ENCODE measurements at places on chromosomes 13 and 19. TPM values are rescaled to one million over a fixed set of nuclear protein-coding genes. Genes with fewer than 3 reads are reported as not detected.

DNA sequence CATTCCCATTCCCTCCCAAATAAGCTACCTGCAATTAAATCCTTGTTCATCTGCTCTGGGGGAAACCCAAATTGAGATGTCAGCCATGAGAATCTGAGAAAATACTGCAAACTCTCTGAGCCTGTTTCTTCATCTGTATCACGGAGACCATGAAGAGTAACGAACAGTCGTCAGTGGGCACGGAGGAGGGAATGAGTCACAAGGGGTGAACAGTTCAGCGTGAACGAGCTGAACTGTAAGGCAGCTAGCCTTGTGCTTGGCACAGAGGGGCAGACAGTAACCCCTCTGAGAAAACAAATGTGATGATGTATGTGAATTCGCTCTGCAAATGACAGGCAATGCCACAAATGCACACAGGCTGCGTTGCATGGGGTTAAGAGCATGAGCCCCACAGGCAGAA is 288.7 kb downstream of the FOXO1 start:
- DNase-seq = peak; percentile 49

- DNase-seq = no peak
Measured at GRCh38 chr13:113544071-113544891, 40.3 kb upstream of the TFDP1 start.

The ARHGAP45 gene
- total RNA-seq = 235 TPM

The BST2 gene
- 40.9 TPM for total RNA-seq

DNA sequence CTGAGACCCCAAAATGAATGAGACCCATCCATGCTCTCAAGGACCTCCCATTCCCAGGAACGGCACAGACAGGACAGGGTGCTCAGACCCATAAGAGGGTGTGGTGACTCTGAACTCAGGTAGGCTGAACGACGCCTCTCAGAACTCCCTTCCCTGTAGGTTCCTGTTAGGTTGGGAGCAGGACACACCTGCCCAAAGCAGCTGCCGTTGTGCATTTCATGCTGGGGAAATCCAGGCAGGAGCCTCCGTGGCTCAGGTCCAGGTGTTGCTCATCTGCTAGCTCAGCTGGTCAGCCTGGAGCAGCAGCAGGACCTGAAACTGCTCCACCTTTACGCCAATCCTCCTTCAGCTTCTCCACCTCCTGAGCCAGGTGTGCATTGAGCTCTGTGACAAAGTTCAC is 19.1 kb upstream of the TEX101 start:
- DNase-seq = no peak

GRCh38 chr13:112699322-112699918 is 9.6 kb downstream of the ATP11A start:
- no peak for DNase-seq

- no peak for DNase-seq
Measured at GRCh38 chr13:77460195-77460594, 75.3 kb upstream of the SCEL start.

DNA sequence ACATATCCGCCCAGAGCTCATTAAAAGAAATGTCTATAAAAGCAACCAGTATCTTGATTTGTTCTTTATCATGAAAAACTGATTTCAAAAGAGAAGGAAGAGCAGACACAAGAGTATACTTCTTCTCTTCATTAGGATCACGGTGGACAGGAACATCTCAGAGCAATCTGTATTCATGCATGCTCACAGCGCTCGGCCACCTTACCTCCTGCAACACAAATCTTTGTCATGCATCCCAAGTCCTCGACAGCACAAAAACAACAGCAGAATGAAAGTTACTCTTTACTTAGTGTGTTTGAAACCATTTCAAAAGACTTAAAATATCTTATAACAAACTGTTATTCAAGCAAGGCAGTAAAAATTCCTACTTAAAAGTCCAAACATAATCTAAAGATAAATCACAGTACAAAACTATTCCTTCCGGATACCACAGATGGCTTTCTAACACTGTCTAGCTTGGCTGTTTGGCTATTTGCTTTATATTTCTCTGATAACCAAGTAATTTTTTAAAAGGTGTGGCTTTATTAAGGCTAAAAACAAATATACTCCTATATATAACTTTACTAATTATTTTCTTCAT is 174.5 kb downstream of the TBC1D4 start:
- DNase-seq = no peak

GRCh38 chr13:28659621-28659970 is 666 bp downstream of the POMP start:
- peak; percentile 24 for DNase-seq

The GFY gene
- not detected for total RNA-seq

- no peak for DNase-seq
Measured at GRCh38 chr13:73934215-73934641, 200.0 kb downstream of the KLF12 start.

The CEACAM3 gene
- total RNA-seq = not detected

DNA sequence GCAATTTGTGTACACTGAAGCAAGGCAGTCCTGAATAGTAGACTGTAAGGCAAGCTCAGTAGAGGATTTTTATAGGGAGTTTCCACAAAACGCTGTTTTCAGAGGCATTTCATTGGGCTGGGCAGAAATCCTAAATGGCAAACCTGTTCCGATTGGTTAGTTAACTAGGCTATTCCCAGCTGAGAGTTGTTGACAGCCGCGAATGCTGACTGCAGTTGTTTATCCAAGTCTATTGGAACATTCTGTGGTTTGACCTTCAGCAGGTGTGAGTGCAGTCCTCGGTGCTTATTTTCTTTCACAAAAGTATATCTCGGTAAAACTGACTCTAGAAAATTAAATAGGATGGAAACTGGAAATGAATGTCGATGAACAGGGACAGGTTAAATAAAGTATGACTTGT is 45.4 kb downstream of the TPT1 start:
- no peak for DNase-seq

The CYP4F22 gene
- 1.2 TPM for total RNA-seq

GRCh38 chr19:37654629-37655300 is 500 bp downstream of the ZFP30 start:
- DNase-seq = peak; percentile 40

The ANGPTL4 gene
- 5.0 TPM for total RNA-seq

- DNase-seq = no peak
Measured at GRCh38 chr19:291561-292280, 518 bp upstream of the PLPP2 start.

The KIR2DL3 gene
- not detected for total RNA-seq

DNA sequence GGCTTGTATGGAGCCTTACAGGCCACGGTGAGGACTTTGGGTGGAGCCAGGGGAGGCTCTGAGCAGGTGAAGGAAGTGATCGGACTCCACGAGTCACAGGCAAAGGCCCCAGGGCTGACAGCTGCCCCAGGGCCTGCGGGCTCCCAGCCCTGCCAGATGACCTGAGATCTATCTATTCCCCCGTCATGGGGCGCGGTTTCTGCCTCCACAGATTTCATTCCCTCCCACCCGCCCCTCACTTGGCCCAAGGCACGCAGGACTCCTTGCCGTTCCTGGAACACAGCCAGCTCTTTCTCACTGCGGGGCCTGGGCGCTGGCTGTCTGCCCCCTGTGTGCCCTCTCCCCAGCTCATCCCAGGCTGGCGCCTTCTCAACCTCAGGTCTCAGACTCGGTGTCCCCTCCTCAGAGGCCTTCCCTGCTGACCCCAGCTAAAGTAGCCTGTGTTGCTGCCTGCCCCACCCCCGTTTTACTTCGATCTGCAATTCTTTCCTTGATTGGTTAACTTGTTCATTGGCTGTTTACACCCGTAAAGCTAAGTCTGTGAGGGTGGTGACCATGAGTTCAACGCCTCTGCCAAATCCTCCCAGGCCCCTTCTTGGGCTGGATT is 13.9 kb upstream of the PAK4 start:
- DNase-seq = no peak

GRCh38 chr13:112113851-112114250 is 46.9 kb downstream of the SOX1 start:
- DNase-seq = no peak

GRCh38 chr19:13100031-13100588 is 2.5 kb downstream of the LYL1 start:
- peak; percentile 84 for DNase-seq

DNA sequence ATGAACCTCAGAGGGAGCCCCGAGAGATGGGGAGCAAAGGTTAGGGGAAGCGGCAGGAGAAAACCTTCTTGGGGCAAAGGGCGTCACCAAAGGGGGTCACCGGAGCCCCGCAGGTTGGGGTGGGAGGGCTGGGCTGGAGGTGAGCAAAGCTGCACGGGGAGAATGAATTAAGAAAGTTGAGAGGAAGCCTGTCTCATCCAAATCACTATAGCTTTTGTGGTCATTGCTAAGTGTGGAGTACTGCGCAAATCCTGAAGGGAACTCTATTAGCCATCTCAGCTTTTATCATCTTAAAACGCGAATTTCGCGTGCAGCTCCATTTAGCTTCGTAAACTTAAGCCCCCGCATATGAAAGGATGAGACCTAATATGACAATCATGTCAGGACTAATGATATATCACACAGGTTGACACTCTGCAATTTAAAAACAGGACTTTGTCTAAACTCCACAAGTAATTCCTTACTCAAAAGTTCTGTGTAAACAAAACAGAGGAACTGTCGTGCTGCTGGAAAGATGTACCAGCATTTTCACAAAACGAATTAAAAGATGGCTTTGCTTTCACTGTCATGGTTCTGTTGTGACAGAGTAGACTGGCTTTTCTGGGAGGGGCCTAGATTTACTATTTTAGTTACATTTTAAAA is 631 bp downstream of the LACC1 start:
- DNase-seq = no peak

The TTYH1 gene
- 0.41 TPM for total RNA-seq

DNA sequence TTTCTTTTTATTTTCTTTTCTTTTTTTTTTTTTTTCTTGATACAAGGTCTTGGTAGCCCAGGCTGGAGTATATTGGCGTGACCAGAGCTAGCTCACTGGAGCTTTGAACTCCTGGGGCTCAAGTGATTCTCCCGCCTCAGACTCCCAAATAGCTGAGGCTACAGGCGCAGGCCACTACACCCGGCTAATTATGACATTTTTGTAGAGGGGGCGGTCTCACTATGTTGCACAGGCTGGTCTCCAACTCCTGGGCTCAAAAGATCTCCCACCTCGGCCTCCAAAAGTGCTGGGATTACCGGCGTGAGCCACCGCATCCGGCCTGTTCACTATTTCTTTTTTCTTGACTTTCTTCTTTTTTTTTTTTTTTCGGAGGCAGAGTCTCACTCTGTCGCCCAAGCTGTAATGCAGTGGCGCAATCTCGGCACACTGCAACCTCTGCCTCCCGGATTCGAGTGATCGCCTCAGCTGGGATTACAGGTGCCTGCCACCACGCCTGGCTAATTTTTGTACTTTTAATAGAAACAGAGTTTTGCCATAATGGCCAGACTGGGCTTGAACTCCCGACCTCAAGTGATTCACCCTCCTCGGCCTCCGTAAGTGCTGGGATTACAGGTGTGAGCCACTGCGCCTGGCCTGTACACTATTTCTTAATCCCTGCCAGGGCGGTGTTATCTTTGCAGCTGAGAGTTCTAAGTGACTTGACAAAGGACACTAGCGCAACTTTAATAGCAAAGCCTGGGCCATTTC is 37.1 kb upstream of the LSM14A start:
- DNase-seq = no peak

DNA sequence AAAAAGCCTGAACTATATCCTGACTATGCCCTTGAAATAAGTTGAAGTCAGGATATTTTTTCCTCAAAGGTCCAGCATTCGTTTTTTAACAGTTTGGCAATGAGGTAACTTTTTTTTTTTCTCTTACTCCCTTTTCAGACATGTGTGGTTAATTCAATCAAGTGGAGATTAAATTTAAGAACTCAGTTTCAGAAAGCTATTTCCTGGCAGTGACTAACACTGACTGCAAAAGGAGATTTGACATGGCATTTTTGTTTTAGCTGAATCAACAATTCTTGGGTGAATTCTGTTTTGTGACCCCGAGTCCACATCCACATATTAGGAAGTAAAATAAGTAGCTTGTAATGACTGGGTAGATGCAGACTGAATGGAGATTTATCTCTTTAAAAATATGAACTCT is 716.4 kb downstream of the PCDH9 start:
- DNase-seq = no peak

DNA sequence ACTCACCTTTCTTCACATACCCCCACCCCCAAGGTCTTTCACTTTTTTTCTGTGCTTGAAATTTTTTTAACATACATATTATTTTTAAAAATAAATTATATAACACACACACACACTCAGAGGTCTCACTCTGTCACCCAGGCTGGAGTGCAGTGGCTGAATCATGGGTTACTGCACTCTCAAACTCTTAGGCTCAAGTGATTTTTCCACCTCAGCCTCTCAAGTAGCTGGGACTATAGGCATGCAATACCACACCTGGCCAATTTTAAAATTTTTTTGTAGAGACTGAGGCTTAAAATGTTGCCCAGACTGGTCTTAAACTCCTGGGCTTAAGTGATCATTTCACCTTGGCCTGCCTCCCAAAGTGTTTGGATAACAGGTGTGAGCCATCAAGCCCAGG is 32.9 kb upstream of the ZNF429 start:
- DNase-seq = no peak

The RXFP2 gene
- total RNA-seq = not detected

GRCh38 chr19:47351548-47351947 is 2.4 kb downstream of the DHX34 start:
- DNase-seq = no peak

The THSD8 gene
- total RNA-seq = 23.7 TPM

GRCh38 chr13:73129023-73129422 is 70.2 kb downstream of the KLF5 start:
- DNase-seq = no peak

- DNase-seq = no peak
Measured at GRCh38 chr13:106480351-106480910, 55.0 kb downstream of the EFNB2 start.

GRCh38 chr19:12788682-12789097 is 2.6 kb upstream of the JUNB start:
- peak; percentile 57 for DNase-seq

The FXYD3 gene
- not detected for total RNA-seq

GRCh38 chr13:28475916-28476725 is 18.8 kb downstream of the FLT1 start:
- DNase-seq = no peak

DNA sequence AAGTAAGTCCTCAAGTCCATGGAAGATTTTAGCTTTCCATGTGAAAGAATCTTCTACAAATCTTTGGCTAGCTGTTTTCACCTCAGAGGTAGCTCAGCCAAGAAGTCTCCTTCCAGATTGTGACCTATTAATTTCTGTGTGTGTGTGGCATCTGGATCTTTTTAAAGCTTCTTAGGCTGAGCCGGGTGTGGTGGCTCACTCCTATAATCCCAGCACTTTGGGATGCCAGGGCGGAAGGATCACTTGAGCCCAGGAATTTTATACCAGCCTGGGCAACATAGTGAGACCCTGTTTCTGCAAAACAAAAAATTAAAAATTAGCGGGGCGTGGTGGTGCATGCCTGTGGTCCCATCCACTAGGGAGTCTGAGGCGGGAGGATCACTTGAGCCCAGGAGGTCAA is 13.4 kb upstream of the SLC44A2 start:
- no peak for DNase-seq

GRCh38 chr13:39375601-39376000 is 227.4 kb downstream of the LHFPL6 start:
- no peak for DNase-seq

The MAP2K2 gene
- 144 TPM for total RNA-seq

- DNase-seq = no peak
Measured at GRCh38 chr13:105452895-105453294, 1082.6 kb downstream of the EFNB2 start.

All from activated T-cell treated with anti-CD3 and anti-CD28 coated beads, Interleukin-2, amount 50 U/mL, for 72 hours (primary cell).